Stimulated activated CD8-positive, alpha-beta memory T cell treated with anti-CD3 and anti-CD28 coated beads, Interleukin-2, amount 100 ng/mL, for 1 hour (primary cell): ENCODE measurements at places on chromosomes 5 and 9.

DNA sequence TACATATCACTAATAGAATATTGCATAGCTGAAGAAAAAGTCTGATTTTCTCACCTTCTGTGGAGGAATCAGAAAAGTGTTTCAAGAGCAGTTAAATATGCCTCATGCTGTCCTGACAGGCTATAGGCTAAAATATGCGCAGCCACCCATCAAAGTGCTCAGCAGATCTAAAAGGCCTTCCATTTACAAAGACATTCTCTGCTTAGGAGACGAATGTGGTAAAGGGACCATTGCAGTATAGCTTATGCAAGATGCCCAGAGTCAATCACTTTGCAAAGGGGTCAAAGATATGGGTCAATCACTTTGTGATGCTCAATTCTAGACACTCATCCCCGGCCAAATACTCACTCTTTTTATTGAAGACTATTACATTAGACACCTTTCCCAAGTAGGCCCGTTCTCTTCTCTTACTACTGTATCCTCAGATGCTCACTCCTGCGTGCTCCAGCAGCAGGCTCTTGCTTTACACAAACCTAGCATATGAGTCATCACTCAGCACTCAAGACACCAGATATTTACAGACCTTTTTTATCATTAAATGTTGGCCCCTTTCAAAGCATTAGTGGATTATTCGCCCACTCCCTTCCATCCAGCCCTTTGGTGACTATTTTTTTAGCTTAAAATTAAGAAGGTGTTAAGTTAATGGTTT is 568.2 kb upstream of the CDH18 start:
- no peak for DNase-seq

GRCh38 chr5:42351956-42352355 is 71.3 kb upstream of the GHR start:
- DNase-seq, result no peak

GRCh38 chr5:98639274-98639673 is 134.2 kb upstream of the RGMB start:
- no peak for DNase-seq

- no peak for DNase-seq
Measured at GRCh38 chr5:142870532-142871362, 100.6 kb downstream of the ARHGAP26 start.

GRCh38 chr5:16147179-16147900 is 32.3 kb downstream of the MARCHF11 start:
- DNase-seq, result no peak

DNA sequence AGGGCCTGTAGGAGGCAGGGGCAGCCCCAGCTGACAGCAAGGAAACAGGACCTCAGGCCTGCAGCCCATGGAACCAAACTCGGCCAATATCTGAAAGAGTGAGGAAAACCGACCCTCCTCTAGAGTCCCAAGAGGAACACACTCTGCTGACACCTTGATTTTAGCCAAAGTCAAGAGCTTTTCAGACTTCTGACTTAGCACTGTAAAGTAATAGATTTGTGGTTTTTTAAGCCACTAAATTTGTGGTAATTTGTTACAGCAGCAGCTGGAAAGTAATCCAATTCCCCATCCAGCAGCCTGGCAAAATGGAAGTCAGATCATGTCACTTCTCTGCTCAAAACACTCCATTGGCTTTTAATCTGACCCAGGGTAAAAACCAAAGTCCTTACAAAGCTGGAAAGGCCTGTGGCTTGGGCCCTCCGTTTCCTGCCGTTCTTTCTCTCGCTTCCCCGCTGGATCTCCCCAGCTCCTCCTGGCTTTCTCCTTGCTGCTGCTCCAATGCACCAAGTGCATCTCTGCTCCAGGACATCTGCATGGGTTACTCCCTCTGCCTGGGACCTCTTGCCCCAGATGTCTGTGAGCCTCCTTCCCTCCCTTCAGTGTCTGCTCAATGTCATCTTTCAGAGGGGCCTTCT is 79.0 kb downstream of the C5orf15 start:
- no peak for DNase-seq

GRCh38 chr5:14190194-14191164 is 47.3 kb downstream of the TRIO start:
- DNase-seq, result no peak

GRCh38 chr5:53871050-53871449 is 310.6 kb downstream of the NDUFS4 start:
- no peak for DNase-seq

DNA sequence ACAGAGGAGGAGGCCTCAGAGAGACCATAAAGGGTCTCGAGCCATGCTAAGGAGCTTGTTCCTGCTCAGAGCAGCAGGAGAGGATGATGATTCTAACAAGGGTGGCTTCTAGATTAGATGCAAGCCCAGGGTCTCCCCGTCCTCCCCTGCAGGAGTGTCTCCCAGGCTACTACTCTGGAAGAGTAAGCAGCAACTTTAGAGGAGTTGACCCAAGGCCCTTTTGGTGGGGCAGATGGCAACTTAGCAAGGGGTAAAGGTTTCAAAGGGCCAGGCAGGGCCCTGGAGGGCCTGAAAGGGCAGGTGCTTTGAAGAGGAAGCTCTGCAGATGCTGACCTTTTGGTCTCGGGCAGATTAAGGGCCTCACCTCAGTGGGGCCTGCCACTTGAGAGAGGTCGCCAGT is 174.9 kb downstream of the GABBR2 start:
- DNase-seq, result no peak

GRCh38 chr5:135327429-135328127 is 71.5 kb downstream of the MACROH2A1 start:
- no peak for DNase-seq

- no peak for DNase-seq
Measured at GRCh38 chr5:107387526-107388140, 283.1 kb downstream of the EFNA5 start.

- DNase-seq, result no peak
Measured at GRCh38 chr9:131107760-131108159, 11.4 kb downstream of the AIF1L start.

DNA sequence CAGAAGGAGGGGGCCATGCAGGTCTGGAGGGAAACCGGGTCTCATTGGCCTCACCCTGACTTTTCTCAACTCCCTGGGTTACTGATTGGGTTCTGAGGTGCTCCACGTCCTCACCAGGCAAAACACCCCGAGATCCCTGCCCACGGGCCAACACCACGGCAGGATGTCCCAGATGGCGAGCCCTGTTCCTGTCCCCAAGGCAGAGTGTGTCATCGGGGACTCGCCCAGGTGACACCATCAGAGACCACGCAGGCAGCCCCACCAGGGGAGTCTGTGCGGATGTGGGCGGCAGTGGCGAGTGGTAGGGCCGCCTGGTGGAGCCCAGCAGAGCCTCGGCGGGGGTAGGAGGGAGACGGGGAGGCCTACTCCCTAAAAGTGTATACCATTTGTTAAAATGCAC is 59.0 kb upstream of the UBAC1 start:
- DNase-seq, result no peak

GRCh38 chr9:78695519-78695918 is 398.6 kb downstream of the PSAT1 start:
- no peak for DNase-seq

DNA sequence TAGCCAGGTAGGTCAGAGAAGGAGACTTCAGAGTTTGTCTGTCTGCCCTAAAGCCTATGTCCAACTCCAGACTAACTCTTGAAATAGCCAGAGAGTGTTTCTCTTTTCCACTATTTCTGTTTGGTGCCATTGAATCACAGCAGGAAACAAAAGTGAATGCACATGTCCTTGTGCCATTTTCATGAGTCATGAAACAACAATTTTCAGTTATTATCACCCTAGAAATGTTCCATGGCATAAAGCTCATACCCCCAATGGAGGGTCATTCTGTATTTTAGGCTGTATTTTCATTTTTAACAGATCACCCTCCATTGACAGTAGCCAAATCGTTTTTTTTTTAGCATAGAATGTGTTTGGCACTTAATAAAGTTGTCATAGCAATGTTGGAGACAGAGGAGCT is 124.7 kb downstream of the PAPPA start:
- DNase-seq, result no peak

DNA sequence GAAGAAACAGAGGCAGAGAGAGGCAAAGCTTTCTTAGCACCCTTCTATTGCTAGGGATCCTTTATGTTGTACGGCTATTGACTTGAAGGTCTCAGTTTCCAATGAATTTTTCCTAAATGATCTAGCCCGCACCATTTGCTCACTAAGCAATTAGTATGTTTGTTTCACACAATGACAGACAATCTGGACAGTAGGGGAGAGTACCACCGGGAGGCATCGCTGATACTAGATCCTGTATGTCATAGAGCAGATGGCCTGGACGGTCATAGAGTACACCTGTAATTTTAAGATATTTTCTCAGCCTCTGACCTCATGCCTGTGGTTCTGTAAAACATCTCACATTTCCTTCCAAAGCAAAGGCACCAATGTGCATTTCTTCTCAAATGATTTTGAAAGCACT is 194.3 kb downstream of the TLE4 start:
- no peak for DNase-seq

DNA sequence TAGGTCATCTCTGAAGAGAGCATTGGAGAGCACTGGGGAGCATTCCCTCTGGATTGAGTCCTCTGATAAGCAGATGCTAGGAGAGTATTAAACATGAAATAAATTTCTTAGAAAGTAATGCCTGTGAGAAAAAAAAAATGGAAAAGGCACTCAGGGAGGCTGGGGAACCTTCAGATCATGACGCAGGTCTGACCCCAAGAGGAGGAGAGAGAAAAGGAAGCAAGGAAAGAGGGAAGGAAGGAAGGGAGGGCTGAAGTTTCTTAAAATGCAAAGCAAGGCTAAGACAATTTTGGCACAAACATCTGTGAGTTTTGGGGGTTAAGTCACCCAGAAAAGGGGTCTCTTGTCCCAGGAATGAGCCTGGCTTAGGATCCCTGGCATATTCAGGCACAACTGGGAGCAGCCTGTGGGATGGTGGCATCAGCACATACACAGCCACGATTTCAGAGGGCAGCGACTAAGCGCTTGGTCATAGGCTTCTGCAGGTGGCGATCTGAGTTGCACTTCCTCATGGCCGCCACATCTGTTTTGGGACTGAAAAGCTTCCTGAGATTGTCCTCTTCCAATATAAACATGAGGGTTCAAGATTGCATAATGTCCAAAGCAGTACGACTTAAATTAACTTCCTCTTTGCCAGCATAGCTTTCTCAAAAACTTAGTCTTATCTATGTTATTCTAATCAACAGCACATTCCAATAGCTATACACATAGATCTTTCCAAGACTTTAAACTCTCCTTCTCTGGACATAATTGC is 692.7 kb downstream of the DNAH5 start:
- no peak for DNase-seq

GRCh38 chr9:7968687-7969086 is 169.1 kb upstream of the DMAC1 start:
- no peak for DNase-seq

DNA sequence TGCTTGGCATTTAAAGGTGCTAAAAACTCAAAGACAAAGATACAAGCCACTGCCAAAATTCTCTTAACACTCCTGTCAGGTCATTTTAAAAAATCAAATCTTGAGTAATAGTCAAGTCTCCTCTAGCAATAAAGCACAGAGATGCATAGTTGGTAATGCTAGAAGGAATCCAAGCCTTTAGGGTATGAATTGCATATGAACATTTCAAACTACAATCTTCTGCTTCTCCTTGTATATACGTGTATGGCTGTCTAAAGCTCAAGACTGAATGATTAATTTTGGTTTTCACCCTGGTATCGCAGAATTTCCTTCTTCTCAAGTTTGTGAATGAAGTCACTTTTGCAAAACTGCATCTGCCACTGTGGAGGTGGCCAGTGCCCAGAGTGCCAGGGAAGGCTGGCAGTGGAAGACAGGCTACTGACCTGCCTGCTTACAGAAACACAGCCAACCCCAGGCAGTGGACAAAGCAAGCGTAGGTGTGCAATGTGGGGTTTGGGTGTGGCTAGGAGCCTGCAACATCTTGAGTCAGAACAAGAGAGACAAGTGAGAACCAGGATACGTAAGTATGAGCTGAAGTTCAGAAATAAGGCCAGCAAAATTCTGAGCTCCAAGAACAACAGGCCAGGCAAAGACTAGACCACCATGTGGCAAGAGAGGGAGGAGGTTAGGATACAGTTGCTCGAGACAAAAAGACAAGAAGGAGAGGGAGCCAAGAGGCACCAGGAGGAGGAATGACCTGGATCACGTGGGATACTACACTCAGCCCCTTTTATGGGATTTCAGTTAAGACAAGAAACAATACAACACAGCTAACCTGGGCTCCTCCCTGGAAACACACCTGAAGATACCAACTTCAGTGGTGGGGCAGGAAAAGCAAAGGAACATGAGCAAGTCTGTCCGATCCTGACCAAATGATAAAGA is 22.6 kb downstream of the MYO10 start:
- DNase-seq, result no peak

DNA sequence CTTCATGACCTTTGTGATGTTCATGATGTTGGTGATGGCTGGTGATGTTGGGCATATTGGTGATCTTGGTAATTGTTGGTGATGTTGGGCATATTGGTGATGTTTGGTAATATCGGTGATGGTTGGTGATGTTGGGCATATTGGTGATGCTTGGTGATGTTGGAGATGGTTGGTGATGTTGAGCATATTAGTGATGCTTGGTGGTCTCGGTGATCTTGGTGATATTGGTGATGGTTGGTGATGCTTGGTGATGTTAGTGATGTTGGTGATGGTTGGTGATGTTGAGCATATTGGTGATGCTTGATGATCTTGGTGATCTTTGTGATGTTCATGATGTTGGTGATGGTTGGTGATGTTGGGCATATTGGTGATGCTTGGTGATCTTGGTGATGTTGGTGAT is 73.8 kb downstream of the IRX2 start:
- no peak for DNase-seq

- DNase-seq, result no peak
Measured at GRCh38 chr5:154236011-154236410, 45.5 kb downstream of the GALNT10 start.

DNA sequence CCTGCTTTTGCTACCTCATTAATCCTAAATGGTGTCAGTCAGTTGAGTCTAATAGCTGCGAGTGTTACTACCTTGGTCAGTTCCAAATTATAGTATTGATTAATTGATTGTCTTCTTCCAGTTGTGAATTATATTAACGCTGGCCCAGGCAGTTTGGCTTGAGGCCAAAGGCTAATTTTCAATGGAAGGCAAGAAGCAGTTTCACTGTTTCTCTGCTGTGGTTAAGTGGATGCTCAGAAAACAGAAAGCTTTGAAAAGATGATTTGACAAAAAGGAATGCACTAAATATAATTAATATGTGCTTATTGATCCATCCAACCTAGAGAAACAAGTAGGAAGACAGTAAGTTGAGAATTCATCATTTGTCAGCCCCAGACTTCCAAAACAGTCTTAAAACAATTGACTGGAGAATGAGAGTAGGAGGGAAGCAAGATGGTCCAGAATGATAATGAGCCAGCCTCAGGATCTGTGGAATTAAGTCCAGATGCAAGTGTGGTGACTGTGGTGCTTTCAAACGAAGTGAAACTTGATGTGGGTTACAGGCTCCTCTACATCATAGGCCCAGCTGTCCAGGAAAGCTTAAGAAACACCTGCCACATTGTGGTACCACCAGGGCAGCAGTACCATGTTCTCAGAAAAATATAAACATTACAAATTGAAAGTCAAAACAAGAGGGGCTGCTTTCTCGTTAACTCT is 1371.0 kb upstream of the DMAC1 start:
- no peak for DNase-seq
